ENCODE measurements at places on chromosomes 13 and 19.

GRCh38 chr13:75489502-75490263 lies 7.7 kb upstream of the TBC1D4 start:
- DNase-seq, result no peak

DNA sequence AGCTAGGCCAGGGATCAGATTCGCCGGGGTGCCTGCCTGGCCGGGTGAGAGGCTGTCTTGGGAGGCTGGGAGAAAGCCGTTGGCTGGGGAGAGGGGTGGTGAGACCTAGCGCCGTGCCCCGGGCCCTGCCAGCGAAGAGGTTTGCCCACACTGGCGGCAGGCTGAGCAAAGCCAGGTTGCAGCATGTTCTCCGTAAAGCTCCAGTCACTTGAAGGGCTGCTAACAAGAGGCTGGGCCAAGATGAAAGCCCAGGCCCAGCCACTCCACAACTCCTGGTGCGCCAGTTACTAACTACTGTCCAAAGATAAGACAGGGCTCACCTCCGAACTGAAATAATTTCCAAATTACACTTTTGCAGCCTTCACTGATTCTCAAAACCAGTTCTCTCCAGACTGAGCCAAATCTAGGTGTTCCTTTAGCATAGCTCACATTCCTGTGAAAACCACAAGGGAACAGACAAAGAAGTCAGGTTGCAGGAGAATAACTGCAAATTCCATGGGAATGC lies 16.3 kb downstream of the ELAVL1 start:
- DNase-seq, result no peak

GRCh38 chr13:97205982-97206381 lies 16.2 kb upstream of the MBNL2 start:
- DNase-seq, result no peak

DNA sequence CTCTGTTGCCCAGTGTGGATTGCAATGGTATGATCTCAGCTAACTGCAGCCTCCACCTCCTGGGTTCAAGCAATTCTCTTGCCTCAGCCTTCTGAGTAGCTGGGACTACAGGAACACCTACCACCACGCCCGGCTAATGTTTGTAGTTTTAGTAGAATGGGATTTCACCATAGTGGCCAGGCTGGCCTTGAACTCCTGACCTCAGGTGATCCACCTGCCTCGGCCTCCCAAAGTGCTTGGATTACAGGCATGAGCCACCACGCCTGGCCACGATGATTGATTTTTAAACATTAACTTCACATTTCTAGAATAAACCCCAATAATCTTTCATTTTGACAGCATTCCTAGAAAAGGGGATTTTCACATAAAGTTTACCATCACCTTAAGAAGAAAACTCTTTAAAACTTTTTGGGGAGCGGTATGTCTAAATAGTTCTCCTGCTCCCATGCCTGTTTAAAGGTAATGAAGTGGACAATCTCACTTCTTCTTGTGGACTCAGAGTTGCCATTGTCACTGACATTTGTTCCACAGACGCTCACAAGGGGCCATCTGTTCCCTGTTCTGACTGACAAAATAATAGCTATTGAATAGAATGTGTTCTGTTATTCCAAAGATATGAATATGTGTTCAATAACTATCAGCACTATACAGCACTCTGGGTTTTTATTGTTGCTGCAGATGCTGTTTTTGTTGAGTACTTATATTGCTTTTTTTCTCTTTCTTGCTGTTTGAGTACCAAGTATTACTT lies 66.1 kb upstream of the C1QTNF9B start:
- DNase-seq, result no peak

GRCh38 chr19:36719687-36720556 lies 32.5 kb downstream of the ZNF567 start:
- DNase-seq, result no peak

- DNase-seq, result no peak
Measured at GRCh38 chr19:33447336-33448158, 74.0 kb downstream of the CEBPG start.

DNA sequence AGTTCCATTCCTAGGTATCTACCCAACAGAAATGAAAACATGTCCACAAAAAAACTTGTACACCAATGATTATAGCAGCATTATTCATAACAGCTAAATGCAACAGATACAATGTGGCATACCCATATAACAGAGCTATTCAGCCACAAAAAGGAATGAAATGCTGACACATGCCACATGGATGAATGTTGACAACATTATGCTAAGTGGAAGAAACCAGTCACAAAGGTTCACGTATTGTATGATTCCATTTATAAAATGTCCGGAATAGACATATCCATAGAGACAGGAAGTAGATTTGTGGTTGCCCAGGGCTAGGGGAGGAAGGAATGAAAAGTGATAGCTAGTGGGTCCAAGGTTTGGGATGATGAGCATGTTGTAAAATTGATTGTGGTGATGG lies 10.8 kb downstream of the CRYL1 start:
- DNase-seq, result no peak

DNA sequence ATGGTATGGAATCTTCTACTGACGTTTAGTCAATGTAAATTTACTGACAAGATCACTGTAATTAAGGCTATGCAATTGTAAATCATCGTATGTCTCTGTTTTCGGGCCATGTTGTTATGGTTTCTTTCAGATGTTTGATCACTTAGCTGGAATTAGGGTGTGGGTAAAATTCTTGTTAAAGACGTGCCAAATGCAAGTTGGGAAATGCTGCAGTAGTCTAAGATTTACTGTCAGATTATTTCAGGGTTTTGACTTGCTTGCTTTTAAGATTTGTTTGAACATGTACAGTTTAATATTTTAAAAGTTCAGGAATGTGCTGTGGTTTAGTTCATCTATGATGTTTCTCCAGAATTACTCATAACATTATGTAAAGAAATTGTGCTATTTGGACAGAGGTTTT lies 10.8 kb downstream of the NDFIP2 start:
- DNase-seq, result no peak

DNA sequence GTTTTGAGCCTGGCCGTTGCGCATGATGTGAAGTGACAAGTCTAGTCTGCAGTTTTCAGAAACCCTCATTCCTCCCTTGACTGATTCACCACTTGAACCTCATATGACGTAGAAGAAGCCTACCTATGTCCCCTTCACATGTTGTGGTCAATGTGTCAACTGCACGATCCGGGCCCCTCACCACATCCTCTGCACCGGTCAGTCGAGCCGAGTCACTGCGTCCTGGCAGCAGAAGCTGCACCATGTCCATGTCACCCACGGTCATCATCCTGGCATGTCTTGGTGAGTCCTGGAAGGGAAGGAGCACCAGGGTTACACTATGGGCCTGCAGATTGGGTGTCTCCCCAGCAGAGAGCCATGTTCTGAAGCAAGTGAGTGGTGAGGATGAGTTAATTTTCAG lies at the start of gene KIR2DL4:
Gene KIR2DL4, plus strand, starts transcription at position 201 of the 400 bp plus-strand sequence. Its CDS starts 42 bp downstream, at position 243.
- no peak for DNase-seq

- DNase-seq, result no peak
Measured at GRCh38 chr13:51435002-51435578, 17.7 kb downstream of the INTS6 start.

- DNase-seq, result peak; percentile 43
Measured at GRCh38 chr13:27953676-27954405, 15.3 kb downstream of the CDX2 start.

DNA sequence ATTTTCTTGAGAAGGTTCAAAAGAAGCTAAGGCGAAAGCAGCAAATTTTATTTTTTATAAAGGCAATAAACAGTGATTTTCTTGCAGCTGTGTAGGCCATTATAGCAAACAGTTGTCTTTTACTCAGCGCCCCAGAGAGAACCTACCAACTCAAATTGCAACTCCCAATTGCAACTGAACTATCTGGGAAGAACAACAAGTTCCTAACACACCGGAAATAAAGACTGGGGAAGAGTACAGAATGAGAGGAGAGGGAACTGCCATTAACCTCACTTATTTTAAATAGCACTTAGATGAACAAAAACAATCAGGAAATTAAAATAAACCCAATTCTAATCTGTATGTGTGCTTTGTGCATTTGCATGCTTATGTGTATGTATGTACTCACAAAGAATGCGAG lies 171.1 kb downstream of the KCTD12 start:
- DNase-seq, result no peak

GRCh38 chr13:18233783-18234299 lies 947.8 kb downstream of the TUBA3C start:
- DNase-seq, result no peak

DNA sequence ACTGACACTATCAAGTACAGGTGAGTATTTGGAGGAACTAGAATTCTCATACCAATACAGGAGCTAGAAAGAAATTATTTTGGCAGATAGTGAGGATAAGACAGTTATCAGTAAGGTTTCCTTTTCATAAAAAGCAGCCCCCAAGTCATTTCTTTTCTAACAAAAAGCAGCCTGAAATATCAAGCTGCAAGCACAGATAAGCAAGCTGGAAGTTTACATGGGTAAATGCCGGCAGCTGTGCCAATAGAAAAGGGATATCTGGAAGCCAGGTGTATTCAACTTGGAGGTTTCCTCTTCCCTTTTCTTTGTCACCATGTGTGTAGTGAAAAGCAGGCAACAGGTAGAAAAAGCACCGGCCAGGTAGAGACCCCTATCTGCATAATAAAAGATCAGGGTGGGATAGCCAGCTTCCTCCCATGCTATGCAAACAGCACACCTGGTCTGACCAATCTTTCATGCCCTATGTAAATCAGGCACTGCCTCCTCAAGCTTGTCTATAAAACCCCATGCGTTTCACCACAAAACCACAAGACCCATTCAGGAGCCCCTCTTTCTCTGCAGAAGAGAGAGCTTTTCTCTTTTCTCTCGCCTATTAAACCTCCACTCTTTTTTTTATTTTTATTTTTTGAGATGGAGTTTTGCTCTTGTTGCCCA lies 22.9 kb downstream of the CYP4F2 start:
- no peak for DNase-seq

GRCh38 chr13:60282186-60282585 lies 114.8 kb upstream of the TDRD3 start:
- no peak for DNase-seq

GRCh38 chr13:78609464-78610205 lies 6.3 kb upstream of the POU4F1 start:
- DNase-seq, result no peak

- DNase-seq, result no peak
Measured at GRCh38 chr13:50320271-50320862, 305.1 kb downstream of the KCNRG start.

- no peak for DNase-seq
Measured at GRCh38 chr13:41751734-41752445, 209.0 kb downstream of the VWA8 start.

DNA sequence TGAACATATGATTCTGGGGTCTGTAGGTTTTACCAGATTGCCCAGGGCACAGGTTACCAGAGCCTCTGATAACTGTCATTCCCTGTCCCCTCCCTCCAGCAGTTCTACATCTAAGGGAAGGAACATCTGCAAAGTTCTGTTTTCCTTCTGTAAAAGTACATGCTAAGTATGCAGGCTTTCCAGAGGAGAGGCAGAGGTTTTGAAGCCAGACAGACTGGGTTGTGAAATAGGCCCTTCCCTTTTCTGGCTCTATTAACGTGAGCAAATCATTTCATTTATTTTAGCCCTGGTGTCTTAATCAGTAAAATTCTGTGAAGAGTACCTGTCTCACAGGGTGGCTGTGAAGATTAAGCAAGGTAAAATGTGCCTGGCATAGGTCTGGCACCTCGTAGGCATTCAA lies 66.1 kb upstream of the C1QTNF9 start:
- DNase-seq, result no peak

- no peak for DNase-seq
Measured at GRCh38 chr19:40389404-40390083, 437 bp downstream of the HIPK4 start.

GRCh38 chr13:33958964-33959363 lies 141.0 kb downstream of the RFC3 start:
- DNase-seq, result no peak
